ENCODE measurements at places on chromosomes 16 and 17.

GRCh38 chr16:78100112-78100467 lies 636 bp downstream of the WWOX start:
- DNase-seq, result peak; percentile 47

GRCh38 chr17:80675438-80676095 lies 130.9 kb downstream of the RPTOR start:
- no peak for DNase-seq

DNA sequence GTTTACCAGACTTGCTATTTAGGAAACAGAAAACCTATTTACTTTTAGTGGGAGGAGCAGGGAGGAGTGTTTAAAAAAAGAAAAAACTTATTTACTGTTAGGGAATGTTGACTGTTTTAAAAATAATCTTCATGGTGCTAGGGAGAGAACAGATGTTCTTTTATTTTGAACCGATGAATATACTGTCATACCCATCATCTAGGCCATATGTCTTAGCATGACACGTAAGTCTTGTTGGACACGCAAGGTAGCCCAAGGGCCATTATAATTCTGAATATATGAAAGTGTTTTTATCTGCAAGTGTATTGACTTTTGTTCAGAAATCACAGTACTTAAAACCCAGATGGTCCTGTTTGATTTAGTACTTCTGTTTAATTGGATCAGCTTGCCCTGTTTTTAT lies 11.6 kb downstream of the WIPF2 start:
- no peak for DNase-seq

DNA sequence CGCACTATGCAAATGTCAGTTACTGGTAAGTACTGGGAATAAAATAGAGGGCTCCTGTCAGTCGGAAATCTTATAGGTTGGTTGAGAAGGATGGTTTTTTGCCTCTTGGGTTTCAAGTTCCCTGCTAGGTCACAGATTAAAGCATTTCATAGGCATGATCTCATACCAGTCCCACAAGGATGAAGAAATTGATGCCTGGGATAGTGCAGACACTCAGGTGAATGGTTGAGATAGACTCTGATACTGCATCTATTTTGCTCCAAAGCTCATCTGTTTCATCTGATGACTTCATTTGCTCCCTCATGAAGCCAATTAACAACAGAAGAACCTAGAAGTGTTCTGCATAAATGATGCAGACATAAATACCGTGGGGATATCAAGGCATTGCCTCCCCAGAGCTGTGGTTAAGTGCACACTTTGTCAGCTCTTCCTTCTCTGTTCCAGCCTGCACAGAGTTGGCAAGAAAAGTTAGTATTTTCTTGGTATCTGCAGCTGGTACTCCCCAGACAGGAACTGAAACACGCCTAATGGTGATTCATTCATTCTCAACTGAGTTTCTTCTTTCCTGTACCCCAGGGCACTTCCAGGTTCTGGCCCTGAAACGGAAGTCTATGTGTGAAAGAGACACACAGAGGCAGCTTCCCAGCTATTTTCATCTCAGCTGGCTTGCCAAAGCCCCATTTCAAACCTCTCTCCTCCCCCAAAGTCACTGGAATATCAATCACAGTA lies 418.3 kb upstream of the SALL1 start:
- DNase-seq, result no peak

DNA sequence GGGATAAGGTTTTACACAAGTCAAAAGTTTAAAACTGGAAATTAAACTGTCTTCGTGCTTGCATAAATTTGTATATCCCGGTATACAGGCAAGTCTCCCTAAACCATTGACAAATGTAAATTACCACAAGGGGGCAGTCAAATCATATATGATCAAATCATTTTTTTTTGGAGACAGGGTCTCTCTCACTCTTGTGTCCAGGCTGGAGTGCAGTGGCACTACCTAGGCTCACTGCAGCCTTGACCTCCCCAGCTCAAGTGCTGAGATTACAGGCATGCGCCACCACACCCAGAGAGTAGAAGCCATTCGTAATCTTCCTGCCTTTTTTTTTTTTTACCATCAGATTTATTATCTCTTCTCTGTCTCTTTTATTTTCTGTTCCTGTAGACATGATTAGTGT lies 18.5 kb downstream of the TOP2A start:
- DNase-seq, result peak; percentile 36

- DNase-seq, result no peak
Measured at GRCh38 chr16:7763111-7763510, 430.5 kb downstream of the RBFOX1 start.

DNA sequence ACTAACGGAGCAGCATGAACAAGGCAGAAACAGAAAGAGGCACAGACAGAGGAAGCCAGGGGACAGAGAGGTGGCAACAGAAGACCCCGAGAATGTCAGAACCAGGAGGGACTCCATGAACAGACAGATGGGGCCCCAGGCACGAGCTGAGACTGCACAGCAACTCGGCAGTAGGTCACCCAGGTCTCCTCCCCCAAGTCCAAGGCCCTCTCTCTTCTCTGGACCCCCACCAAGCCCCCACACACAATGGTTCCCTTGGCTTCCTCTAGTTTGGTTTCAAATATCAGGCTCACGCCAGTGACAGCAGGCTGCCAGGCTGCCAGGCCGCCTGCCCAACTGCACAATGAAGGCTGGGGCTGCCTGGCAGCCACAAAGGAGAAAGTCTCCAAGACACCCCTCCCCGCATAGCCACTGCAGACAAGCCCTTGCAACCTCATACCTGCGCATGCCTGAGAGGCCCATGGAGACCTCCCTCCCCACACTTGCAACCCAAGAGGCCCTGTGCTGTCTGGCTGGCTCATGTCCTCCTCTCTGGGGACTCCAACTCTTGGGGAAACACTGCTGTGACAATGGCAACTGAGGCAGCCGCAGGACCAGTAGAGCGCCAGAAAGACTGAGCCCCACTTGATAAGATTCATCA lies 54.8 kb downstream of the PIMREG start:
- no peak for DNase-seq

DNA sequence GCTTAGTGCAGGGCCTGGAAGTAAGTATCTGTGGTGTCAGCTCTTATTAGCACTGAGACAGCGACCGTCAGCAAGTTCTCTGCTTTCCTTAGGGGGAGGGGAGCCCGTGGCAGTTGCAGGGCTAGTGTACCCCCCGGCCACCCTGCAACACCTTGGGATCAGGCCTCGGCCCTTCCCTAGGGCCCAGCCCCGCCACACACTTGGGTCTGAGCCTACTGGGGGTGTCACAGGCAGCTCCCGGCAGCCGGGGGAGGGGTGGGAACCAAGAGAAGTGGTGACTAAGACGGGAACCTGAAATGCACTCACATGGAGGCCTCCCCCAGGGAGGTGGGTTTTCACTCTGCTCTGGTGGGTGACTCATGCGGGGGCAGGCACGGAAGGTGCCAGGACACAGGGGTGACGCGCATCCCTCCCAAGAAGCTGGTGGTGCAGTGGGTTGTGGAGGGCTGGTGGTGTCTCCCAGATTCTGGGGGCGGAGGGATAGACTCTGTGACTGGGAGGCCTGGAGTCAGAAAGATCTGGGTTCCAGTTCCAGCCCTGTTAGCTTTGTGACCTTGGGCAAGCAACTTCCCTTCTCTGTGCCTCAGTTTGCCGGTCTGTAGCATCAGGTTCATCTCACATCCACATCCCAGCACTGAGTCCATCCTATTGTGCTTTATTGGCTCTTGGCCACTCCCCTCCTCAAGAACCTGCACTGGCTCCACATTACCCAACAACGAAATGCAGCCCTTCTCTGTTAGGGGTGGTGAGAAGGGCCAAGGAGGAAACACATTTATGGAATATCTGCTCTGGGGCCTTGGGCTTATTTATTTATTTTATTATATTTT lies 44.5 kb downstream of the LAT start:
- DNase-seq, result no peak

- no peak for DNase-seq
Measured at GRCh38 chr16:56198006-56198754, 6.9 kb downstream of the GNAO1 start.

DNA sequence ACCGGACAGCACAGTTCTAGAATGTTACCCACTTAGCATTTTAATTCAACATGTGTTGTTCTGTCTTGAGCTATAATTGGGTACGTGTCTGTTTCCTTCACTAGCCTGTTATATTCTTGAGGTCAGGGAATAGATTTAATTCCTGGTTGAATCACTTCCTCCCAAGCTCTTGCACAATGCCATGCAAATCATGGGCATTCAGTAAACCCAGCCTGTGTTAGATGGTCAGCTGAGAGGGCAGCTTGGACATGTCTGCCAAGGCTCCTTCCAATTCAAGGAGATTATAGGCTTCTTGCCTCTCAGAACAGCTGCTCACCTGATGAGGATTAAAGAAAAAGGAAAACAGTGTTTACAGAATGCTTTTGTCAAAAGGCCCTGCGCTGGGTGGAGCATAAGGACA lies 12.6 kb downstream of the C1QTNF1 start:
- DNase-seq, result peak; percentile 60

DNA sequence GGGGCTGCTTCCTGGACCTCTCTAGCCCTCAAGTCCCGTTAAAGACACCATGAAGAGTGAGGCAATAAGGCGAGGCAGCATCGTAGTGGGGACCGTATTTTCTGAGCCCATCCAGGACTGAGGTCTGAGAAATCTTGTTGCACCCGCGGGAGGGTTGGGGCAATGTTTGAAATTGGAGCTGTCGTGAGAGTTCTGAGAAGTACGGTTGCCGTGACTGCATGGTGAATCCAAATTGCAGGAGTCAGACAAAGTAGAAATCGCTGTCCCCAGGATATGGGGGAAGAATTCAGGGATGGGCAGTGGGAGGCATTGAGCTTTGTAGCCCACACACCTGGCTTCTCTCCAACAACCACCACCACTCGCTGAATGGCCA lies 42.0 kb upstream of the RPL38 start:
- DNase-seq, result no peak

DNA sequence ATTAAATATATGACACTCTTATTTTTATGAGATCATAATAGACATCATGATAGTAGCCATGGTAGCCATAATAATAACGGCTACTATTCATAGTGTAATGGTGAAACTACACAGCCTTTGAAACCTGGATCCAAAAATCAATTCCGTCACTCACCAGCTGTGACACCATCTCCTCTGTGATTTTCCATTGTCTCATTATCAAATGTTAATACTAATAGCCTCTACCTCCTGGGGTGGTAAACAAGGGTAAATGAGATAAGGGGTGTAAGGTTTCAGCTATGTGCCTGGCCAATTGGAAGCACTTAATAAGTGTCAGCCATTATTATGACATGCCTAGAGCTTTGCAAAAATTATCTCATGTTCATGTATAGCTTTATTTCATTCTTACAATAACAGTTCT lies 88.6 kb downstream of the CACNG3 start:
- no peak for DNase-seq

GRCh38 chr16:20517149-20517548 lies 59.0 kb downstream of the ACSM2B start:
- DNase-seq, result no peak

- no peak for DNase-seq
Measured at GRCh38 chr17:55734128-55734781, 11.6 kb upstream of the TMEM100 start.

DNA sequence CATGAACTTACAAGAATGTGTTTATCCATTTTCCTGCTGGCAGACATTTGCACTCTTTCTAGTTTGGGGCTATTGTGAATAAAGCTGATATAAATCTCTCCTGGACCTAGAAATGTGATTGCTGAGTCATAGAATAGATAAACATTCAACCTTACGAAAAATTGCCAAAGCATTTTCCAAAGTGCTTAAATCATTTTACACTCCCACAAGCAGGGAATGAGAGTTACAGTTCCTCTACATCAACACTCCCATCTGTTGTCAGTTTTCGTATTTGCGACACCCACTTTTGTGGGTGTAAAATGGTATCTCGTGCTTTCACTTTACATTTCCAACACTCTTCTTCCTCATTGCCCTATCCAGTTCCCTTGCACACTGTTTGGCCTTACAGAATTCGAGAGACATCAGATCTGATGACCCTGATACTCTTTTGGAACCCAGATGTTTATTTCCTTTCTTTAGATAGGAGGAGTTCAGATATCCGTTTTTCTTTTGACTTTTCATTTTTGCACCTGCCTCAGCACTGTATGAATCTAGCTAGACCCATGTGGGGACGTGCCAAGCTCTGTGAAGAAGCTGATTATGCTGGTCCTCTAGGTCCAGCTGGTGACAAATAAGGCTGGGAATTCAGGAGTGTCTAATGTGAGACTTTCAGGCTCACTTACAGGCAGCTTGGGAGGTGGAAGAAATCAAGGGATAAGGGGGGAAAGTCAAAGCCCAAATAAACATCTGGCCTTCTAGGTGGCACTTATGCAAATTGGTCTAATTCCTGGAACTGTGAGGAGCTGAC lies 14.0 kb downstream of the SOX9 start:
- no peak for DNase-seq

- DNase-seq, result no peak
Measured at GRCh38 chr16:7651803-7652570, 319.3 kb downstream of the RBFOX1 start.

- no peak for DNase-seq
Measured at GRCh38 chr17:64632606-64633005, 29.5 kb downstream of the SMURF2 start.

DNA sequence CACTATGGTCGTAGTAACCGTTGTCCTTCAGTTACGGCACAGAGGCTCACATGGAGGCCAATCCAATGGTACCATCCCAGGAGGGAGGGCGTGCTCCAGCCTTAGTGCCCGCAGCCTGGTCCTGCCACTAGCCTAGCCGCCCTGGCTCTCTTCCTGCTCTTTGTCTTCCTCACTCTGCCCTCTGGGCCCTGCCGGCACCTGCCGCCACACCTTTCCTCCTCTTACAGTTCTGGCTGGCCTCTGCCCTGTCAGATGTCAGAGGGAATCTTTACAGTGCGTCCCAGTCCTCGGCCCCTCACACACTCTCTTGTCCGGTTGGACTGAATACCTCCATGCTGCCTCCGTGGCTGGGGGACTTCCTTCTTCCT lies 23.4 kb downstream of the GINS2 start:
- DNase-seq, result no peak

DNA sequence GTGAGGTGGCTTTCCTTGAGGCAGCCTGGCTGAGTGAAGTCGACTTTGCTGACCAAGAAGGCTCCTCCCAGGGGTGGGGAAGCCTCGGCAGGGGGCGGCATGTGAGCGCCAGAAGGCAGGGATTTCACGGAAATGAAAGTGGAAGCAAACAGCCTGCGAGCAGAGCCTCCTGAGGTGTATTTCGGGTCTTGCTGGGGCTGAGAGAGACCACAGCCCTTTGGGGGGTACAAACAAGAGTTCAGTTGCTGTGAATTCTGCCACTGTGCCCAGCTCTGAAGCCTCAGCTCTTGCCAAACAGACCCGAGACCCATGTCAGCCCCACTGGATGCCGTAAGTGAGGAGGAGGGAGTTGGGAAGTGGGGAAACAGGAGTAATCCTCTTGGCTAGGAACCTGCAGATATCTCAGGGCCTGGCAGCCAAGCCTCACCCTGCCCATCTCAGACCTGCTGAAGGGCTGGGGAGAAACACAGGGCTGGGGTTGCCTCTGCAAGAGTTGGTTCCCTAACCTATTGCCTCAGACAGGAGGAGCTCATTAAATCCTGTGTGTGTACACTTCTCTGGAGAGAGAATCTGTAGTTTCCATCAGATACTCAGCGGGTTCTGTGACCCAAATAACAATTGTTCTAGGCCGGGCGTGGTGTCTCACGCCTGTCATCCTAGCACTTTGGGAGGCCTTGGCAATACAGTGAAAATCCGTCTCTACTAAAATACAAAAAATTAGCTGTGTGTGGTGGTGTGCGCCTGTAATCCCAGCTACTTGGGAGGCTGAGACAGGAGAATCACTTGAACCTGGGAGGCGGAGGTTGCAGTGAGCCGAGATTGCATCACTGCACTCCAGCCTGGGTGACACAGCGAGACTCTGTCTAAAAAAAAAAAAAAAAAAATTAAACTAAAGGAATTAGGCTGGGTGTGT lies at the start of gene IFI35:
Gene IFI35, plus strand, starts transcription at position 146 of the 913 bp plus-strand sequence. Its CDS starts 164 bp downstream, at position 310.
- peak; percentile 68 for DNase-seq

- no peak for DNase-seq
Measured at GRCh38 chr17:75845933-75846691, 1.9 kb upstream of the UNC13D start.

GRCh38 chr16:79177018-79177417 lies 423.5 kb downstream of the MAF start:
- DNase-seq, result no peak
